ENCODE measurements at places on chromosomes 2 and 18.

DNA sequence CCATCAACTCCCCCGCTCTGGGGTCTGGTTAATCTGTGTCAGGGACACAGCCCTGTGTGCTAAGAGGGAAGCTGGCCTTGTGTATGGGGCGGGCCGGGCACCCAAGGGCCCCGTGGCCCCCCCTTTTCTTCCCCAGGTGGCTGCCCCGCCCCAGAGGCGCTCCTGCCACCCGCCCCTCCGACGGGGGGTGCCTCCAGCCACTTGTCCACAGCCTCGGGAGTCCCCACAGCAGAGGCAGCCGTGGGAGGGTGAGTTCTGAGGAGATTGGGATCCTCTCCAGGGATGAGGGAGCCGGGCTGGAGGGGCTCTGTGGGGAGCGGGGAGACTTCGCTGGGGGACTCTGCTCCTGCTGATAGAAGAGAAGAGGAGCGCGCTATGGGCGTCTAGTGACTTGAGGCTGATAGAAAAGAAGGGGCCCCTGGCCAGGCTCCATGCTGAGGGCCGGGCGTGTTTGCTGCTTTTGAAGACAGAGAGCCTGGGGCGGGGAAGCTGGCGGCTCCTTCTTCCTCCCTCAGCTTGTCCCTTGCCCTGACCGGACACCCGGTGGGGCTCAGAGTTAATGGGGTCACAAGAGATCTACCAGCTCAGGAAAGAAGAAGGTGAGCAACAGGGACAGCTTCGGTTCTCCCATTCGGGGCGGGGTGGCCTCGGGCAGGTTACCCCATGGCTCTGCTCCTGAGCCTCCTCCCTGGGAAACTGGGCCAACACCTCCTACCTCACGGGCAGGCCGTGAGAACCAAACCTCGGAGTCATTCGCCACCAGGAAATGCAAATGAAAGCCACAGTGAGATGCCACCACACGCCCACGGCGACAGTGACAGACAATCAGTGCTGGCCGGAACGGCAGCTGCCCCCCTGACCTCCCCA, 89.4 kb upstream of the TAF1B start:
- DNase-seq, result no peak

GRCh38 chr18:39346916-39347315, 1781.3 kb upstream of the CELF4 start:
- no peak for DNase-seq

DNA sequence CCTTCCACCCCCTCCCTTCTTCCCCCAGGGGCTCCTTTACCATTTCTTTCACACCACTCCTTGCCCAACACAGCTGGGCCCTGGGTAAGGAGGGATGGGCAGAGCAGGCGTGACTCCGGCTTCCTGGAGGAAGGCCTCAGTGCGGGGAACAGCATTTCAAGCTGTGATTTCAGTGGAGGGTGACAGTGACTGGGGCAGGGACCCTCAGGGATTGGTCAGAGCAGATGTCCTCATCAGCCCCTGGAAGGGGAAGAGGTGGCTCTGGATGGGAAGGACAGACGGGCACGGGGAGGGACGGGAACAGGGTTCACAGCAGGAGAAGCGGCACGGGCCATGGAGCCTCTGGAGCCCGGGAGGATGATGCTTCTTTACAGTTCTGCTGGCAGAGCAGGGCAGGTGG, 130.8 kb upstream of the TWIST2 start:
- DNase-seq, result no peak

- no peak for DNase-seq
Observed at GRCh38 chr2:166106431-166107015, 21.3 kb downstream of the SCN1A start.
